ENCODE measurements at places on chromosomes 5 and 9. TPM values are rescaled to one million over a fixed set of nuclear protein-coding genes. Genes with fewer than 3 reads are reported as not detected.

- H3K27ac ChIP-seq, result no peak overlapping the region
- no peak overlapping the region for H3K4me3 ChIP-seq
- H3K36me3 ChIP-seq, result no peaks in the 10 kb centered on the region
Measured at GRCh38 chr5:139897342-139897741, 101.7 kb downstream of the PSD2 start.

- H3K4me1 ChIP-seq, result peaks cover 3% of the 10 kb centered on the region
- DNase-seq, result no peak
- H3K27ac ChIP-seq, result no peak overlapping the region
- H3K27me3 ChIP-seq, result no peaks in the 10 kb centered on the region
- H3K4me3 ChIP-seq, result no peak overlapping the region
Measured at GRCh38 chr5:151267491-151268260, 14.7 kb downstream of the GM2A start.

DNA sequence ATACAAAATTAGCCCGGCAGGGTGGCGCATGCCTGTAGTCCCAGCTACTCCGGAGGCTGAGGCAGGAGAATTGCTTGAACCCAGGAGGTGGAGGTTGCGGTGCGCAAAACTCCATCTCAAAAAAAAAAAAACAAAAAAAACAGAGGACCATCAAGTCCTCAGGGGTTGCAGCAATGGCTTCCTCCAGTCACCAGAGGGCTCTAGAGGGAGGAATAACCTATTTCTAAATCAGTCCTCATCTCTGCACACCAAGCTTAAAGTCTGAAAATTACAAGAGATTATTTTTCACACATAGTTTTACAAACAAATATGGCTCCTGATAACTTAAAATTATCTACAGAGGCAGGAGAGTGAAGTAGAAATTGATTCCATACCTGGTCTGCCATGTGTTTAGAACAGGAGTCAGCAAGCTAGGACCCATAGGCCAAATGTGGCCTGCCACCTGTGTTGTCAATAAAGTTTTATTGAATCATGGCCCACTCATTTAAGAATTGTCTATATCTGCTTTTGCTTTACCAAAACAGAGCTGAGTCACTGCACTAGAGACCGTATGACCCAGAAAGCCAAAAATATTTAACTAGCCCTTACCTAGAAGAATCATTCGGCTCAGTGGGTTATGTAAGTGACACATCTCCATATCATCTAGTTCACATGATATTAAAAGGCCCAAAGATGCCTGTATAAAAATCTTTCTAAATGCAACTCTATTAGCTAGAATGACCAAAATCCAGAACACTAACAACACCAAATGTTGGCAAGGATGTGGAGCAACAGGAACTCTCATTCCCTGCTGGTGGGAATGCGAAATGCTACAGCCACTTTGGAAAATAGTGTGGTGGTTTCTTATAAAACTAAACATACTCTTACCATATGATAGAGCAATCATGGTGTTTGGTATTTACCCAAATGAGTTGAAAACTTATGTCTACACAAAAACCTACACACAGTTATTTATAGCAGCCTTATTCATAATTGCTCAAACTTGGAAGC is 207.7 kb downstream of the FRMD3 start:
- no peaks in the 10 kb centered on the region for H3K4me1 ChIP-seq
- no peak overlapping the region for H3K27ac ChIP-seq
- no peak overlapping the region for H3K4me3 ChIP-seq
- H3K36me3 ChIP-seq, result no peaks in the 10 kb centered on the region
- DNase-seq, result no peak

DNA sequence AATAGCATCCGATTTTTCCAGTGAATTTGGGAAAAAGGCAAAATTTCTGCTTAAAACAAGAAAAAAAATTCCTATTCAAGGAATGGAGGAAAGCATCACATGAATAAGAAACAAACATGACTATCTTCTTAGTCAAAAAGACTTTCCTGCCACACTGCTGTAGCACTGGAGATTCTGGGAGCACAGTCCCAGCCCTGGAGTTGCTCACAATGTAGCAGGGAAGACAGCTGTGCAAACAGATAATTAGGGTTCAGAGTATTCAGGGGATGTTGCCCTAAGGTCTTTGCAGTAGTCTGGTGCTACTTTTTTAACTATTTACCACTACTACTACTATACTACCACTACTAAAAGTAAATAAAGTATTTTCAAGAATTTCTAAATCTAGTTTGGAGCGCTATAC is 86.5 kb downstream of the BNC2 start:
- peaks cover 1% of the 10 kb centered on the region for H3K36me3 ChIP-seq
- H3K4me3 ChIP-seq, result no peak overlapping the region
- H3K27ac ChIP-seq, result no peak overlapping the region
- H3K4me1 ChIP-seq, result no peaks in the 10 kb centered on the region
- H3K27me3 ChIP-seq, result no peaks in the 10 kb centered on the region
- no peak for DNase-seq

DNA sequence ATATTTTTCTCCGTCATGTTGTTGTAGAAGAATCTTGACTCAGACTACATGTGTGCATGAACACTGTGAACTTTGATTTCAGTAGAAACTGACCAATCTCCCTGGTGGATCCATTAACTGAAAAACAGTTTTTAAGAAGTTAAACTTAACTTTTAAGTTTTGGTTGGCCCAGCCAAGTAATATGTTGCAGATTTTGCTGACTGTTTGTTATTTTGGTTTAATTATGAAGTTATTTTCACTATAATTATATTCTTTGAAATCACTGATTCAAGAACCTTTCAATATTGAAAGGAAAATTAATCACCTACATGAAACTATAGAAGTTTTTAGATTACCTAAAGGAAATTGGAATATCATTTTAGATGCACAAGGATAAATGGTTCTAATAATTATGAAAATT is 373.6 kb upstream of the COX7C start:
- no peak overlapping the region for H3K27ac ChIP-seq
- no peak overlapping the region for H3K4me3 ChIP-seq
- no peaks in the 10 kb centered on the region for H3K36me3 ChIP-seq
- no peak for DNase-seq

GRCh38 chr5:36928947-36929346 is 52.4 kb downstream of the NIPBL start:
- H3K4me3 ChIP-seq, result no peak overlapping the region
- H3K27ac ChIP-seq, result no peak overlapping the region
- H3K4me1 ChIP-seq, result peaks cover 3% of the 10 kb centered on the region
- no peaks in the 10 kb centered on the region for H3K27me3 ChIP-seq
- H3K36me3 ChIP-seq, result no peaks in the 10 kb centered on the region

DNA sequence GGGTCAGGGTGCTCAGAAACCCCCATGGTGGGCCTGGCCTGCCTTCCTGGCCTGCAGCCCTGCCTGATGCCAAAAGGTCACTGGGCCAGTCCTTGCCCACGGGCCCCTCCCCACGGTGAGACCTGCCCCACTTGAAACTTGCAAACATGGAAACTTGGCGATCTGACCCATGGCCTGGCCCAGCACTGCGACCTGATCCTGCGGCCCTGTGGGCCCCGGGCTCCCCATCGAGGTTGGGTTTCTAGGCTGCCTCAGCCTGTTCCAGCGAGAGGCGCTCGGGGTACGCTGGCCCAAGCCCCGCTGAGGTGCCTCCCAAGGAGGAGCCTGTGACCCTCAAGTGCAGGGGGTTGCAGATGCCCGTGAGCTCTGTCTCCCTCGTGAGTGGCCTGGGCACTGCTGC is 37.5 kb upstream of the SLC6A19 start:
- H3K27ac ChIP-seq, result no peak overlapping the region
- no peaks in the 10 kb centered on the region for H3K27me3 ChIP-seq
- H3K36me3 ChIP-seq, result no peaks in the 10 kb centered on the region
- no peak overlapping the region for H3K4me3 ChIP-seq

- no peak overlapping the region for H3K4me3 ChIP-seq
- H3K27ac ChIP-seq, result no peak overlapping the region
- no peaks in the 10 kb centered on the region for H3K36me3 ChIP-seq
Measured at GRCh38 chr5:152532714-152533113, 127.6 kb upstream of the NMUR2 start.

DNA sequence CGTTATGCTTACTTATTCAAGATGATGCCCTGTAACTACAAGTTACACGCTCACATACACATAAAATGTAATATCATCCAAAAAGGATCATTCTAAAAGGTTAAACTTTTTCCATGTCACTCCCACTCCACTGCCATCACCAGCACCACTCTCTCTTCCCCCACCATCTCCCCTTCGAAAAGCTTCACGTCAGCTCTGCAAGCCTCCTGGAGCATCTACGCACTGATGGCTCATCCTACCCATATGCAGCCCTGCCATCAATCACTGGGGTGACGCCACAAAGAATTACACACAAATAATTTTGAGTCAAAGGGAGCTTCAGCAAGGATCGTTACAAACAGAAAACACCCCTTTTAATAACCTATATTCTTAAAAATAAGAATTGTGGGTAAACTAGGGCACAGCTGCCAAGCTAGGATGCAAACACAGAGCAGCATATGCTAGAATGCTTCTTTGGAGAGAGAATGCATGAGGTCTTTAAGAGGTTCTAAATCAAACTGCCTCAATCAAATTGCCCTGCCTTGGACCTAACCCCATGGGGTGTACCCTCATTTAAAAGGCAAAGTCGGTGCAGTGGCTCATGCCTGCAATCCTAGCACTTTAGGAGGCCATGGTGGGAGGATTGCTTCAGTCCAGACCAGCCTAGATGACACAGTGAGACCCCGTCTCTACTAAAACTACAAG is 56.1 kb downstream of the SHB start:
- peaks cover 4% of the 10 kb centered on the region for H3K36me3 ChIP-seq
- H3K4me1 ChIP-seq, result peaks cover 30% of the 10 kb centered on the region
- H3K27me3 ChIP-seq, result no peaks in the 10 kb centered on the region

GRCh38 chr9:107548298-107549142 is 59.0 kb upstream of the KLF4 start:
- H3K27me3 ChIP-seq, result no peaks in the 10 kb centered on the region
- peak; percentile 89 for DNase-seq
- H3K27ac ChIP-seq, result peak overlapping the region; percentile 82
- no peaks in the 10 kb centered on the region for H3K36me3 ChIP-seq
- peaks cover 13% of the 10 kb centered on the region for H3K4me1 ChIP-seq

DNA sequence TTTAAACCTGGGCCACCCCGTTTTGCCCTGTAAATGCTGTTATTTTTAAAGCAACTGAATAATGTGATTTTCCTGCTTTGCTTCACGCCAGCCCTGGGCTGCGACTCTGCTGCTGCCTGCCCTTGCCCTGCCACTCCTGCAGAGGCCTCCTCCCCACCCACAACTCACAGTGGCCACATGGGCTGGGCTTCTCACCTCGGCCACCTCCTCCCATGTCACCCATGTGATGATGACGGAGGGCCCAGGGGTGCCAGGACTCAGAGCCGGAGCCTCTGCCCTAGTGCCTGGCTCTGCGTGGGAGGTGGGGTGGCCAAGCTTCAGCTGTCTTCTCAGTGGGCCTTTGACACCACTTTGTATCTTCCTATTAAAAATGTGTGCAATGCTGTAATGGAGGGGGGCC is 48.1 kb upstream of the NKD2 start:
- H3K27me3 ChIP-seq, result peaks cover 8% of the 10 kb centered on the region
- no peak for DNase-seq
- H3K4me3 ChIP-seq, result no peak overlapping the region
- H3K36me3 ChIP-seq, result no peaks in the 10 kb centered on the region
- H3K27ac ChIP-seq, result no peak overlapping the region

DNA sequence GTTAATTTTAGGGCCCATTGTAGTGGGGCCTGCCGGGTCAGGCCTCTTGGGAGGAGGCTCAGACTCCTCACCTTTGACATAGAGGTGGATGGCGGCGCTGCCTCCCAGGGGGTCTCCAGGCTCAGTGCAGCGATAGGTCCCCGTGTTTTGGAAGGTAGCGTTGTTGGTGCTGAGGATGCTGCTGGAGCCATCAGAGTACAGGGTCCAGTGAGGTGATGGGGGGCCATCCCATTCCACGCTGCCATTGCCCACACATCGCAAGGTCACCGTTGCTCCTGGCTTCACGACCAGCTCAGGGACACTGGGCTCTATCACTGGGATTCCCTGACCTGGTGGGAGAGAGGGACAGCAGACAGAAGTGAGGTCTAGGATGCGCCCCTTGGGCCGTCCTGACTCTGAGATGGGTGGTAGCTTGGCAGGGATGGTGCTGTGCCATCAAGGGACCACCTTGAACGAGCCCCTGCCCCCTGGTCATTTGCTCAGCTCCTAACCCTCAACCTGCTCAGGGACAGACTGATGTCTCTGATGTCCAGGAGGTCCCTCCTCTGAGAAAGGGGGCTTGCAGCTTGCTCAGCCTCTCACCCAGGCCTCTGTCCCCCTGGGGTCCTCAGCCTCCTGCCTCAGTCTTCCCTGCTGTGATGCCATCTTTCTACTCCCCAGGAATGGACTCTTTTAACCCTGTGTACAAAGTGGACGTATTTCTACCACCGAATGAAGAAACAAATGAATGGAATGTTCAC is 5.5 kb downstream of the CSF1R start:
- no peak for DNase-seq
- H3K36me3 ChIP-seq, result no peaks in the 10 kb centered on the region
- no peak overlapping the region for H3K4me3 ChIP-seq
- H3K27me3 ChIP-seq, result peaks cover 16% of the 10 kb centered on the region
- no peak overlapping the region for H3K27ac ChIP-seq

DNA sequence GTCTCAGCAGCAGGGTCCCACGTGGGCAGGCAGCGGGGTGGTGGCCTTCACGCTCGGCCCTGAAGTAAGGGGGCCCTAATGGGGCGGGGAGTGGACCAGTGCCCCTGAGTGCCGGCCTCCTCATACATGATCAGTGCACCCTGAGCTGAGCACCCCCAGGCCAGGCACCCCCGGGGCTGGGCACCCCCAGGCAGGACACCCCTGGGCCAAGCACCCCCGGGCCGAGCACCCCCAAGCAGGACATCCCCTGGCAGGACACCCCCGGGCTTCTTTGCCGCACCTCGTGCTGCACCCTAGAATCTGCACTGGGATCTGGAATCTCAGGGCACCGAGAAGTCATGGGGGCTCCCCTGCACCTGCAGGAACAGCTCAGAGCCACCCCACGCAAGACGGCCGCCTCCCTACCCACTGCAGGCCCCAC is 51.4 kb downstream of the EXD3 start:
- H3K4me3 ChIP-seq, result no peak overlapping the region
- no peaks in the 10 kb centered on the region for H3K36me3 ChIP-seq
- H3K4me1 ChIP-seq, result no peaks in the 10 kb centered on the region

- no peak for DNase-seq
- no peaks in the 10 kb centered on the region for H3K36me3 ChIP-seq
- H3K27me3 ChIP-seq, result no peaks in the 10 kb centered on the region
- H3K4me3 ChIP-seq, result no peak overlapping the region
- no peak overlapping the region for H3K27ac ChIP-seq
- H3K4me1 ChIP-seq, result peaks cover 2% of the 10 kb centered on the region
Measured at GRCh38 chr5:109403469-109403868, 6.3 kb downstream of the PJA2 start.

- H3K4me3 ChIP-seq, result no peak overlapping the region
- no peak overlapping the region for H3K27ac ChIP-seq
- H3K36me3 ChIP-seq, result peaks cover 12% of the 10 kb centered on the region
- no peaks in the 10 kb centered on the region for H3K27me3 ChIP-seq
- no peaks in the 10 kb centered on the region for H3K4me1 ChIP-seq
Measured at GRCh38 chr5:112869948-112870347, 8.9 kb downstream of the SRP19 start.

PFN3 gene
- total RNA-seq, result not detected

TAS2R1 gene
- total RNA-seq, result not detected

IL5 gene
- total RNA-seq, result not detected

WDR38 gene
- total RNA-seq, result not detected

PCDH1 gene
- total RNA-seq, result 2.3 TPM

SLC12A7 gene
- 23.9 TPM for total RNA-seq

DPYSL3 gene
- total RNA-seq, result 135 TPM
